ENCODE measurements at places on chromosomes 12 and 14.
A peak's percentile ranks its signal among the peaks of the same experiment; 100 is the strongest.

DNA sequence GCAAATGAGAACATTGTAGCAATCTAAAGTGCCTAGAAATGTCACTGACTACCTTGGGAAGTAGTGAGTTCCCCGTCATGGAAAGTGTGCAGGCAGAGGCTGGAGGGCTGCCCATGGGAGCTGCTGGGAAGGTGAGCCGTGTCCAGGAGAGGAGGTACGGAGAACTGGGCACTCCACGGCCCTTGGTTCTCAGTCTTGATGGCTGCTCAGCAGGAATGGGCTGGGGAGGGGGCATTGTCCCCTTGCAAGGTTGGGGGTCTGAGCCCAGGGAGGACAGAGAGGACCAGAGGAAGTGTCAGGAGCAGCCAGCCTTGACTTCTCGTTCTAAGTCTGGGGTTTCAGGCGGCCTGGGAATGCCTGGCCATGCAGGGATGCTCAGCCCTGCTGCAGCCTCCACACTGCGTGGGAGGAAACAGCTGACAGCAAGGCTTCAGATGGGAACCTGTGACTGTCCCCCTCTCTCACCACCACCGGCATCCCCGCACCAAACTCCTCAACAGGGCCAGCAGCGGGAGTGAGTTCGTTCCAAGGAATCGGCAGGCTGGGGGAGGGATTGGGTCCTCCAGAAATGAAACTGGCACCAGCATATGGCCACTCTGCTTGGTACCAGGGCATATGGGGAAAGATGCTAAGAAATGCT lies 140.2 kb downstream of the BCL11B start:
- no peak for DNase-seq

- no peak for DNase-seq
Observed at GRCh38 chr14:83425706-83426105, 1892.1 kb upstream of the SEL1L start.

DNA sequence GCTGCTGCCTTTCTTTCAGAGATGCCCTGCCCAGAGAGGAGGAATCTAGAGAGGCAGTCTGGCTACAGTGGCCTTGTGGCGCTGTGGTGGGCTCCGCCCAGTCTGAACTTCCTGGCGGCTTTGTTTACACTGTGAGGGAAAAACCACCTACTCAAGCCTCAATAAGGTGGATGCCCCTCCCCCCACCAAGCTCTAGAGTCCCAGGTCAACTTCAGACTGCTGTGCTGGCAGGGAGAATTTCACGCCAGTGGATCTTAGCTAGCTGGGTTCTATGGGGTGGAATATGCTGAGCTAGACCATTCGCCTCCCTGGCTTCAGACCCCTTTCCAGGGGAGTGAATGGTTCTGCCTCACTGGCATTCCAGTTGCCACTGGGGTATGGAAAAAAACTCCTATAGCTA lies 25.6 kb downstream of the SPATA7 start:
- no peak for DNase-seq

DNA sequence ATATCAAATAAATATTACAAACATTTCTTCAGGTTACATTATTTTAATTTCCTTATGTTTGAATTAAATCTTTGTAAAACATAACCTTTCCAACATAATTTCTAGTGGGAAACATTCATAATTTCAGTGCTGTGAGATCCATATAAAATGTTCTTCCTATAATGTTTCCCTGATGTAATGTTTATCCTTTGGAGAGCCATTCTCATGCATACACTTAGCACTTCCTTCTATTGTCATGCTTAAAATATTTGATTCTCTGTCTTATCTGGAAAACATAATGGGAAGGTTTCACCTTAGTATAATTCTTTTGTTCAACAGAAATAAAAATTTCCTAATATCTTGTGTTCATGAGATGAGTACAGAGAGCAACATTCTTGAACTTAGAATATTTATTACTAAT lies 472.5 kb downstream of the ADAMTS20 start:
- DNase-seq = no peak

GRCh38 chr14:31568671-31569070 lies 7.5 kb downstream of the NUBPL start:
- DNase-seq = peak; percentile 1

GRCh38 chr12:2225696-2226095 lies 172.9 kb downstream of the CACNA1C start:
- no peak for DNase-seq

Measured in AG09309 (cell line).